ENCODE measurements at places on chromosomes 7 and 10.

DNA sequence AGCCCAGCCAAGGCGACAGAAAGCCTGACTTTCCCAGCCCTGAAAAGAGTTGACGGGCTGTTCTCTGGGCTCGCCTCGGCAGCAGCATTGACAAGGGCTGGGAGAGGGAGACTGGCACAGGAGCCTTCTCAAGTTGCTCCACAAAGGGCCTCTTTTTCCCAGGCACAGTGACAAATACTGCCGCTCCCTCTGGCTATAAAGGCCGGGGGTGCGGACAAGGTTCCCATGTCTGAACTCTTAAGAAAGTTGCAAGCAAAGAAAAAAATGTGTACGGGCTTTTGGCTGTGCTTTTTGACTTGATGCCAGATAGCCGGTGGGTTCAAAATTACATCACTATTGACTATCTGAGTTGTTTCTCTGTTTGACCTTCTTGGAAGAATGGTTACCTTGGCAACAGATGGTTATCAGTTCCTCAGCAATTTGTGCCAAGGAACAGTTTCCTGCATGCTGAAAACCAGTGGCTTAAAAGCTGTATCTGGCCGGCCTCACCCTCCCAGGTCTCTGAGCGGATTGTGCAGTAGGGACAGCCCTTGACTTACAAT, 115.9 kb upstream of the EEPD1 start:
- DNase-seq = no peak

DNA sequence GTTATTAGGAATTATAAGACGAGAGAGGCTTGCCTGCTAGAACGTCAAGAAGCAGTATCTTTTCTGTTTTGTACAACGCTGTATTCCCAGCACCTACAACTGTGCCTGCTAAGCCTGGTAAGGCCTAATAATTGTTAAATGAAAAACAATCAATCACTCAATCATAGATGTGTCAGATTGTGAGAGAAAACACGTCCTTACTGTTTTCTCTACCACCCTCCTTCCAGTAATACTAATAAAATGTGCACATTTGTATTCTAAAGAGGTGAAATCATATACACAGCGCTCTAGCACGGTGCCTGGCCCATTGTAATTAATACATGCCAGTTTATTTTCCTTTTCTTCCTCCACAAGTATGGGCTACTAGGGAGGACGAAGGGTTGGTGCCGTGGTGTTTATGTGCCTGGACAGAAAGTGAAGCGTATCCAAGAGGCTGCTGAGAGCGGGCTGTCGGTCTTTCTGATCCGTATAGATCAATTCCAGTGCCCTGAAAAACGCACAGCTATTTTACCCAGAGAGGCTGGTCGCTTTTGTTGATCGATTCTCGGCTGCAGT, 1.5 kb upstream of the AUTS2 start:
- no peak for DNase-seq

GRCh38 chr7:1620835-1621234, 49.2 kb upstream of the ELFN1 start:
- no peak for DNase-seq

- DNase-seq = no peak
Measured at GRCh38 chr7:16129431-16130110, 291.8 kb downstream of the CRPPA start.

DNA sequence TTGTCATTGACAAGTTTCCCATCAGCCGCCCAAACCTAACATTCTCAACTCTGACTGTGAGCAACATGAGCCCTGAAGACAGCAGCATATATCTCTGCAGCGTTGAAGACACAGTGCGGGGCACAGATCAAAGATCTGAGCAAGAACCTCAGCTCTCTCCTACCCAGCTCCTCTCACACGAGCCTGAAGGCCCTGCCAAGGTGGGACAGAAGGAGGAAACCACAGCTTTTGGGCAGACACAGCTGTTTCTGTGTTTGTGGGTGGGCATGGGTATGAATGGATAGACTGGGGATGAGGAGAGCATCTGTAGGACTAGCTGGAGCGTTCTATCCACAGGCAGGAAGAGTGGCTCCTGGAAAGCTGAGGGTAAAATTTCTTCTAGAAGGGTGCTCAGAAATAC, 8.5 kb upstream of the PRSS1 start:
- DNase-seq = no peak

DNA sequence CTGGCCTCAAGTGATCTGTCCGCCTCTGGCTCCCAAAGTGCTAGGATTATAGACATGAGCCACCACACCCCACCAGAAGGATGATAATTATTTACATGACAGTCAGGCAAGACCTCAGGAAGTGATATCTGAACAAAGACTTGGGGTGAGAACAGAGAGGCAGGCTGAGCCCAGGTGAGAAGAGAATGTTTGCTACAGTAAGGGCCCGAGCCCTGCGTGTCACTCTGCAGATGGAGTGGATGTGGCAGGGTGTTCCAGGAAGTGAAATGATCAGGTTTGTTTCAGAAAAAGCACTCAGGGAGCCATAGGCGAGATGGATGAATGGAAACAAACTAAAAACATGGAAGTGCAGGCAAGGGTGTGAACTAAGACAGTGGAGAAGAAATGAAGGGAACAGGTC, 22.2 kb downstream of the SFMBT2 start:
- no peak for DNase-seq

- DNase-seq = no peak
Measured at GRCh38 chr7:149790146-149790548, 16.8 kb upstream of the ZNF467 start.

DNA sequence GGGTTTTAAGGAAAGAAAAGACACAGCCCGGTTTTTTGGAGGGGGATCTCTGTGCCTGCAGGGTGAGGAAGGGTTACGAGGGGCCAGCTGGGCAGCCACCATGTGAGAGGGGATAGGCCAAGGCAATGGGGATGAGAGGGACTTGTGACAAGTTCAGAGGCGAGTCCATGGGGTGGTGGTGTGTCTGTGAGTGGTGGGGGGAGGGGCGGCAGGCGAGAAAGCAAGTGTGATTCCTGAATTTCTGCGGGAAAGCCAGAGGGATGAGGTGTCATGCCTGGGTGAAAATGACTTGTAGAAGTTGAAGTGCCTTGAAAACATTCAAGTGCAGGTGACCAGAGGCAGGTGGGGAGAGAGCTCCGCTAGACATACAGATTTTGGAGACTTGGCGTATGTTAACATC, 61.0 kb upstream of the RNF32 start:
- no peak for DNase-seq

DNA sequence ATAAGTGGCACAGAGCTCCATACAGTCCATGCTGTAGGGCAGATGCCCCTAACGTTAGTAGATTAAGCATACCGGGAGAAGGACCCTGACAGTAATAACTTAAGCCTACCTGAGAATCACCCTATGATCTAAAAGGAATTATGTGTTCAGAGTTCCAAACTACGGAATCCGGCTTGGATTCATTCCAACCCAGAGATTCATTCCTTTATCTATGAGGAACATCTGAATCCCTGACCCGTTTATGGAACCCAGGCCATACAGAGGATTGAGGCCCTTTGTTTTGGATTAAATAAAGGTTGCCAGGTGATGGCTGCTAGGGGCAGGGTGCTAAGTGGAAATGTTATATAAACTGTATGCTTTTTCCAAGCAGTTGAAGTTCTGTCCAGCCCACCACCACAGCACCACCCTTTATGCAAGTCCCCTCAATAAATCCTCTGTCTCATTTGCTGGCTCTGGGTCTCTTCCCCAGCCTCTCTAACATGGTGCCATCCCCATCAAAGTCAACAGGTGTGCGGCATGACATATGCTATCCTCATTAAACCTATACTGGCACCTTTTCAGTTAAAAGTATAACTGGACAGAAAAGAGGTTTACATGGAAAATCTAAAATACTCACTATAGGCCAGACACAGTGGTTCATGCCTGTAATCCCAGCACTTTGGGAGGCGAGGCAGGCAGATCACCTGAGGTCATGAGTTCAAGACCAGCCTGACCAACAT, 9.1 kb upstream of the ANAPC16 start:
- DNase-seq = no peak

- no peak for DNase-seq
Measured at GRCh38 chr7:79714081-79714480, 260.6 kb upstream of the MAGI2 start.

DNA sequence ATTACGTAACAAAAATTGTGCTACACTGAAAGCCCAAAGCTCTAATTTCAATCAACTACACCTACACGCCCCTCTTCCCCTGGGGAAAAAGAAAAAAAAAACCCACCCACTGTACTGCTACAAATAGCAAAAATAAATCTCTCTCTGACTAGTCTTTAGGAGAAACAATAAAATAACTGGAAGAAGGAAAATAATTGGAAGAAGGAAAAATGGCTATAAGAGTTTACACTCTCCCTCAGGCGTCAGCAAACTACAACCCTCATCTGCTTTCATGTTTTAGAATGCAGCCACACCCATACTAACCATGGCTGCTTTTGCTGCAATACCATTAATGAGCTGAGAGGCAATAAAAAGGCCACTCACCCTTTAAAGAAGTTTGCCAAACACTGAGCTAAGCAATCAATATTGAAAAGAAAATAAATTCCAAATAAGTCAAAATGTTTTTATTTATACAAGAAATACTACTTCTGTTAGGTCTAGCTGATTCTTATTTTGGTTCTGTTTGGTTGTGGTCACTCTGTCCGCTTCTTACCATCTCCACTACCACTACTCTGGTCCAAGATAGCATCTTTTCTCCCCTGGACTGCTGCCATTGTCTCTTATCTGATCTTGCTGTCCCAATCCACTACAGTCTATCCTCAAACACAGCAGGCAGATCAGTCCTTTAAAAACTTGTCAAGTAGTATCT, 3.8 kb downstream of the MINDY3 start:
- no peak for DNase-seq

- DNase-seq = no peak
Measured at GRCh38 chr7:141700296-141700847, 1.6 kb downstream of the DENND11 start.

DNA sequence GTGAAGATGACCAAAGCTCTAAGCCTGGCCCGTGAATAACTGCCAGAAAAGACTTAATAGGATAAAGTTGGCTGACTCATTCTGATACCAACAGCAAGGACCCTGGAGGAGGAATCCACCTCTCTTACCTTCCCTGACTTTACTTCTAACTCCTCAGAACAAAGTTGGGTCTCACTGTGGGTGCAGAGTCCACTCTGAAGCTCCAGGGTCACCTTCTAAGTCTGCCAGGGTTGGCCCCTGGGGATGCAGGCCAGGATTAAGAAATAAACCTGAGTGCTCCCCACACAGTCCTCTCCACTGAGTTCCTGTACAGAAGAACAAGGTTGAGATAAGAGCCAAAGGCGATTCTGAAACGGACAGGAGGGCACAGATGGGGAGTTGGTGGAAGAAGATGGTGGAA, 54.4 kb downstream of the GPR26 start:
- no peak for DNase-seq

GRCh38 chr7:25663877-25664276, 435.6 kb upstream of the NPVF start:
- no peak for DNase-seq

DNA sequence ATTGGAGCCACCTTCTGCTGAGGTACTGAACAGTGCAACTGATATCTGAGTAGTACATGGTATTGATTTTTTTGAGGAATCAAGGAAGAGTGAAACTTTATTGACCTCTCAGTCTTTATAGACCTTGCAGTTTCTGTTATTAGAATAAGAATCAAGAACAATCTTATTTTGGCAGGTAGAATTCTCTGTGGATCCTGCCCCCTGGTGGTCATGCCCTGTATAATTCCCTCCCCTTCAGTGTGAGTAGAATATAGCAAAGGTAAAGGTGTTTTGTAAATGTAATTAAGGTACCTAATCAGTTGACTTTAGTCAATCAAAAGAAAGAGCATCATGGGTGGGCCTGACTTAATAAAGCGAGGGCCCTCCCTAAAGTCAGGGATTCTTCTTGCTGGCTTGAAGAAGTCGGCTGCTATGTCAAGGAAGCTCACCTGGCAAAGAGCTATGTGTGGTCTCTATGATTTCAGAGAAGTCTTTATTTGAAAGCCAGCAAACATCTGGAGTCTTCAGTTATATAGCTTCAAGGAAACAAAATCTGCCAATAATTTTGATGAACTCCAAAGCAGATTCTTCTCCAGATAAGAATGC, 142.8 kb downstream of the LSM5 start:
- DNase-seq = peak; percentile 21
